HTR-8/SVneo (cell line): ENCODE measurements at places on chromosomes 1 and 21.

- DNase-seq: no peak
Observed at GRCh38 chr1:6091823-6092109, 46.1 kb downstream of the KCNAB2 start.

GRCh38 chr1:147177611-147178380 is 5.5 kb upstream of the PRKAB2 start:
- DNase-seq: no peak

- DNase-seq: no peak
Observed at GRCh38 chr1:206600527-206600926, 11.7 kb downstream of the EIF2D start.

GRCh38 chr1:19300211-19300610 is 11.6 kb upstream of the AKR7A3 start:
- DNase-seq: no peak

DNA sequence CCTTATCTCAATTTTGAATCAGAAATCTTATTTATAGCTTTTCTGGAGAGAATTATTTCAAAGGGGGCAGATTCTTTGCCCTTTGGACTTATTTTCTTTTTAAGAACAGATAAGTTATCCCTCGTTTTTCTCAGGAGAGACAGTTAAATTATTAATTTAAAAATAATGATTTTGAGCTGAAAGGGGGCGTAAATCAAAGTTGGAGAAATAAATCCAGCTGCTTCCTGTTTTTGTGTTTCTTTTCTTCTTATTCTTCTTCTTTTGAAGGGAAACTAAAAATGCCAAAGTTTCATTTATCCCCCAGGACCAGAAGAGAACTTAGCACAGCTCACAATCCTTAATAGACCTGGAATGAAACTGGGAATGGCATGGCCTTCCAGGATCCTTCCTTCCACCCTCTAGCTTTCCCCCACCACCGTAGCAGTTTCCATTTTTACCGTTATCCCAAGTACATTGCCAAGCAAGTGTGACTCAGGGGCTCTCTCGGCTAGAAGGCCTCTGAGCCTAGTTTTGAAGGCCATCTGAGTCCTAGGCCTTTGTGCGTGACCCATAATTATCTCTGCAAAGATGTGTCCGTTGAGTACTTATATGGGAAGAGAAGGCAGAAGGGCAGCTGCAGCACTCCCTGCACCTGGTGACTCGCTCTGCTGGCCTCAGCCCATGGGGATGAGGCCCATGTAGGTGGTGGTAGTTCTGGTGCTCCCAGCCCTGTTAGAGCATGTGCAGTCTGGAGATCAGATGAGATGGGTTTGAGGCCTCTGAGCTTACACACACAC is 181.7 kb downstream of the ROR1 start:
- DNase-seq: no peak

DNA sequence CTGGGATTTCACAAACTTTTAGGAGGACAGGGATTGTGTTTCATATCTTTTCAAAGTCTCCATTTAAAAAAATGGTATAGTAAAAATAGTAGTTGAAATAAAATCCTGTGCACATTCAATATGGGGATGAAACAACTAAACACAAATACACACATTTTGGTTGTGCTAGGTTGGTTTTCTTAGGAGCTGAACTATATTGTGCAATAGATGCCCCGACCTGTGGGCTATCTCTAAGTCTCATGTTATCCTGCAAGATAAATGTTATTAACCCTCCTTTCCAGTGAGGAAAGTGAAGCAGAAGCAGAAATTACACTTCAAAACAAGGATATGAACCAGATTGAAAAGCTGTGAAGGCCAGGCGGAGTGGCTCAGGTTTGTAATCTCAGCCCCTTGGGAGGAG is 1.3 kb upstream of the PLD5 start:
- no peak for DNase-seq

DNA sequence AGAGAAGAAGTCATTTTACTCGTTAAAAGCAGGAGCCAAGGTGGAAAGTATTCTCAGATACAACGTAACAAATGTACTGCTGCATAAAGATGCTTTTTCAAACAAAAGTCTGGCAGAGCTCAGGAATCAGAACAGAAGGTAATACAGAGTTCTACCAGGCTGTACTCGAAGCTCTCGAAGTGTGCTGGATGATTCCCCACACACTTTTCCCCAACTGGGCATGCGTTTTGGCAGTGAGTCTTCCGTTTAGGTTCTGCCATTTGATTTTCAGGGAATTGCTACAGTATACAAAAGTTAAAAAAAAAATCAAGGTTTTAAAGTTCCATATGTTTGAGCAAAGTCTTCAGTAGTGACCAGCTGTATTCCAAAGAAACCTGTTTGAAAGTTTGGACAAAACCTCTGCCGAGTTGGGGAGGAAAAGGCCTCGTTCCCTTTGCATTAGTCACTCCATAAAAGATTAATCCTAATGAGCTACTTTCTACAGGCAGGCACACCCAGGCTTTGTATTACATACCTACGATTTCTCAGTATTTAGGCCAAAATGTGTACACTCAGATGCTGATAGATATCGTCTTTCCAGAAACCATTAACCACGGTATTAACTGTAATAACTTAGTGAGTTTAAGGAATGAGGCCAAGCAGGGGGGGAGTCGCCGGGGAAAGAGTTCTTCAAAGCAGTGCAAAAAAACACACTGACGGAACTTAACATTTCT is 477.1 kb downstream of the LMO4 start:
- DNase-seq: peak; percentile 20

GRCh38 chr1:172941471-172941870 is 109.3 kb downstream of the TNFSF18 start:
- no peak for DNase-seq

GRCh38 chr1:77475641-77476040 is 193.8 kb downstream of the AK5 start:
- DNase-seq: no peak

DNA sequence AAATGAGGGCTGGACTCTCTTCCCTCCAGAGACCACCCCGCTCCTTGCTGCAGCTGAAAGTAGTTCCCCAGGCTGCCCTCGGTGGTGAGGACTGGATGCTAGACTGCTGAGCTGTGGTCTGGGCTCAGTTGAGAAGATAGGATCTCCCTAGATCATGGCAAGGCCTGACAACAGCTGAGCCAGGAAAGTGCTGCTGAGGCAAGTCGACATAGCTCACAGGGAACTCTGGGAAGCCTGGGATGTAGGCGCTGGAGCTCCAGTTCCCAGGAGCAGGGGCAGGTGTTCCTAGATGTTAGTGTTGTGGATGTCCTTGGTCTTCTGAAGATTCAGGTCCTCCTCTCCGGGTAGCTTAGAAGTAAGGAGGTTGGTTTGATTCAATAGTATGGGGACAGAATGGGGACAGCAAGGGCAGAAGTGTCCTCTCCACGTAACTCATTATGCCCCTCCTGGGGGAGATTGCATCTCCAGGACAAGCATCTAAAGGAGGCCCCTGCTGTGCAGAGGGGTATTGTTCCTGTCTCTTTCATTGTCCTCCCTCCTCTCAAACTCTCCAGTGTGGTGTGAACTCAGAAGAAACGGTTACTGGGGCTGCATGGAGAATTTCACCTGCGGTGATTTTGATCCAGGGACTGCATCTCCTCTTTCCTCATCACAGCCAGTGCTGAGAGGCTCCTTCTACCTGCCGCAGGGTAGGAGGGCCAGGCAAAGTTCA is 3.7 kb downstream of the CYB561D1 start:
- DNase-seq: no peak

DNA sequence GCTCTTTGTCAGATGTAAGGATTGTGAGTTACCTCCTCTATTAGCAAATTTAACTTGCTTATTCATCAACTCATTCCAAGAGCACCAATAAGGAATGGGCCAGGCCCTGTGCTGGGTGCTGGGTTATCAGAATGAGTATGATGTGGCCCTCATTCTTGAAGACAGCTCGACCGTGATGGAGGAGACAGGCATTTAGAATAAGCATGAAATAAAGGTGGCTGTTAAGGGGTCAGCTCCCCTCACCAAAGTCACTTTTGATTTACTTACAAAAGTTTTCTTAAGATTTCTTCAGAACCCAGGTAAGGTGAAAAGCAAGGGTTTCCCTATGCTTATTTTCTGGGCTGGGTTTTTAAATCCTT is 15.3 kb upstream of the PADI1 start:
- DNase-seq: no peak

GRCh38 chr1:93552741-93553455 is 105.0 kb downstream of the FNBP1L start:
- no peak for DNase-seq

GRCh38 chr1:87305151-87305550 is 23.5 kb upstream of the LMO4 start:
- no peak for DNase-seq

DNA sequence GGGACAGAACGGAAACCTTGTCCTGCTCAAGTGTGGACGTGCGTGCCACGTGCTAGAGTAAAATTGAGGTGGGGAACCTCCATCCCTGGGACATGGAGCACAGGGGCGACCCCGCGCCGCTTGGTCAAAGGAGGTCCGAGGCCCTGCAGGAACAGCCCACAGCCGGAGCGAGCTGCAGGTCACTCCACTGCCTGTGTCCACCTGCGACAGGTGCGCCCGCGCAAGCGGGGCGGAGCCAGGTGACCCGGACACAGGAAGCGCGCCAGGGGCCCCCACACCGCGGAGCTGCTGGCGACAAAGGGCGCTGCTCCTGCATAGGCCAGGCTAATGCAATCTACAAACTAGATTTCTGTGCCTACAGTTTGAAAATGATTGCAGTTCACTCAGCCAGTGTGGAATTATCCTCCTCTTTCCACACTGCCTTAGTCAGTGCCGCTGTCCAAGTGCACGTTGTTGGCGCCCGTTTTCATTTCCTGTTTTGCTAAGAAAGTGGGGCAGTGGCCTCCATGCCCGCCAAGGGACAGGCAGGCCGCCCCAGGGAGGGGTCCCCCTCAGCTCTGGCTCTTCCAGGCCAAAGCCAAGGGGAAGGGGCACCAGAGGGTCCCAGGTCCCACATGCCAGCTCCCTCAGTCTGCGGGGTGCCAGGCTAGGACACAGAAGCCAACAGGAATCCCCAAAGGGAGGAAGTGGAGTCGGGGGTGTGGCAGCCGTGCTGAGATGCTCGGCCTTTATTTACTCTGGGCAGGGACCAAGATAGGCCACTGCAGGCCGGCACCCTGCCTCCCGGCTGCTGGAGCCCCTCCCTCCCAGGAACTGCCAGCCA is 4.3 kb upstream of the NADK start:
- DNase-seq: no peak

DNA sequence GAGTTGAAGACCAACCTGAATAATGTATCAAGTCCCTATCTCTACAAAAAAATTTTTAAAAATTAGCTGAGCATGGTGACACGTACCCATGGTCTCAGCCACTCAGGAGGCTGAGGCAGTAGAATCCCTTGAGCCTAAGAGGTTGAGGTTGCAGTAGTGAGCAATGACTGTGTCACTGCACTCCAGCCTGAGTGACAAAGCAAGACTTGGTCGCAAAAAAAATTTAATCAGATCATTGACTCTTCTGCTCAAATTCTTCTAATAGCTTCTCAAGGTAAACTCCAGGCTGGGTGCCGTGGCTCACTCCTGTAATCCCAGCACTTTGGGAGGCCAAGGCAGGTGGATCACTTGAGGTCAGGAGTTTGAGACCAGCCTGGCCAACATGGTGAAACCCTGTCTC is 85.9 kb upstream of the PUM1 start:
- DNase-seq: no peak

DNA sequence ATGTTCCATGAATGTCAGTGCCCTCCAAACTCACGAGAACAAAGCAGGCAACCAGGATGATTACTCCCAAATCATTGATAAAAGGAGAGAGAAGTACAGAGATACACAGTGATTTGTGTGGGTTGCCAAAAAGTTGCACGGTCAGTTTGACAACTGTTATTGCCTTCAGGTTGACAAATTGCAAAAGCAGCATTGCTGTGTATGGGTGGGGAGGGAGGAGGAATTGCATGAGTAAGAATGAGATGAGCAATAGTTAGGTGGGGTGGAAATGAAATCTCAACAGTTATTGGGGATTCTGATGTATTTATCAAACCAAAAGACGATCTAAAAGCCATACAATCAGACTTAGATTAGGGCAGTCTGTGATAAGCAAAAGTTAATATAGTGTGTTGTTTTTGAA is 93.7 kb downstream of the NTMT2 start:
- no peak for DNase-seq

DNA sequence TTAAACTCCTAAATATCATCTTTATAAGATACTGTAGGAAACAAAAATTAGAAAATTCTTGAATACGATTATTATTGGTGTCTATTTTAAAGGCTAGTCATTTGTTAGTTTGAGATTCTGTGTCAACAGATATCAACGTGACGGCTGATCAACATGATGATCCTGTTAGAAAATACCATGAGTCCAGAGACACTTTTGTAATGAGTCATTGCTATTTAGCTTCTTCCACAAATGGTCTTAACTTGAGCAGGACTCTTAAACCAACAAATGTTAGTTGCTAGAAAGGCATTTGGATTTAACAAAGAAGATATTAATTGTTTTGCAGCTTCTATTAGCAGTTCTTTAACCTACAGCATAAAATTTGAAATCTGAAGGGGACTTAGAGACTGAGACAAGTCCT is 131.2 kb downstream of the TGFB2 start:
- DNase-seq: no peak

DNA sequence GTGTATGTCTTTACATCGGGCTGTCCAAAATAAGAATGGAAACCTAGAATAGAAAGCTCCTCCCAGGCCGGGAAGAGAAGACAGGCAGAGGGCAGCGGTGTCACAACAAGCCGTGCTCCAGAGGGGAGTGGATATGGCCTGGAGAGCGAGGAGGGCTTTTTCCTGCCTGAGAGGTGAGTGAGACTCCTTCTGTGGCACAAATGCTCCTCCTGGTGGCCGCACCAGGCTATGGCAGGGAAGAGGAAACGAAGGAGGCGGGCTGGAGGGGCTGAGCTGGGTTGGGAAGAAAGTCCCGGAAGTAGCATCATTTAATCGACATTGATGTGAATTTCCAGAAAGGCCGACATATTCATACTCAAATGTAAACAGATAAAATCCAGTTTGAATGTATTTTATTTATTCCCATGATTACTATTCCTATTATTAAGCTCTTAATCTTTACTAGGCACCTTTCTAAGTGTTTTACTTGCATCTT is 54.7 kb downstream of the MEF2D start:
- peak; percentile 84 for DNase-seq

- peak; percentile 61 for DNase-seq
Observed at GRCh38 chr1:207890136-207890738, 20.7 kb downstream of the CD34 start.

GRCh38 chr1:200108659-200109058 is 81.1 kb downstream of the NR5A2 start:
- DNase-seq: no peak

DNA sequence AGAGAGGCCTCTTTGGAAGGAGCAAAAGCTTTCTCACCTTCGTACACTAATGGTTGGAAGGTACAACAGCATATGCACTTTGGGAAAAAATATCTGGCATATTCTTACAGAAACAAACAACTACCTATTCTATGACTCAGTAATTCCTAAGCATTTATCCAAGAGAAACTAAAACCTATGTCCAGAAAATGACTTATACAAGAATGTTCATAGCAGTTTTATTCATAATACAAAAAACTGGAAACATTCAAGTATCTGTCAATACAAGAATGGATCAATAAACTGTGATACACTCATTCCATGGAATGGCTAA is 8.2 kb downstream of the NBPF1 start:
- no peak for DNase-seq

DNA sequence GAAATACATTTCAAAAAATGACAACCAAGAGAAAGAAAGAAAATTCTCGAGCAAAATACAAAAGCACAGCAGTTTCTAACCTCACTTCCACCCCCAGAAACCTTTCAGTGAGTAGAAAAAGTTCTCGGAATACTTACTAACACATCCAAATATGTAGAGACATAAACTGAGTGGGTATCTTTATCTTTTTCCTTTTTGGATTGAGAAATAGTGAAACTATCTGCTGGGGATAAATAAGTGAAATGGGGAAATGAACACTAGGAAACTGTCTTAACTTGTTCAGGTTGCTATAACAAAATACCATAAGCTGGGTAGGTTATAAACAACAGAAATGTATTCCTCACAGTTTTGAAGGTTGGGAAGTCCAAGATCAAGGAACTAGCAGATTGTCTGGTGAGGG is 72.0 kb downstream of the VCAM1 start:
- no peak for DNase-seq
